ENCODE measurements at places on chromosomes 5 and 9.
A peak's percentile ranks its signal among the peaks of the same experiment; 100 is the strongest.

DNA sequence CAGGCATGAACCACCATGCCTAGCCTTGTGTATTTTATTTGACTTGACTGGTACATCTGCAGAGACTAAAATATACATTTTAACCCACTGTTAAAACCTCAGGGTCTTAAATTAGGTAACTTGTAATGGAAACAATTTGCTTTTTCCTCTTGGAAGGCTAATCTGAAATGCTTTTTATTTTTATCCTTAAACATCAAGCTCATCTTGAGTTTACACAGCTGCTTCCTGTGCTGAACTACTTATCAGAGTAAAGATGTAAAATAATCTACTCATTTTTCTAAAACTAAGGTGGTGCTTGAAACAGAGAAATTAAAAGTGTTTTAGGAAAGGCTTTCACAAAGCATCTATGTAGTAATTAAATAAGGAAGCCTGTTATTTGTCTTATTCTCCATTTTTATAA is 144.1 kb downstream of the ENTREP1 start:
- no peak for DNase-seq

GRCh38 chr5:171580502-171581265 is 161.2 kb downstream of the FGF18 start:
- DNase-seq, result no peak

GRCh38 chr5:160097991-160098390 is 21.3 kb downstream of the PWWP2A start:
- no peak for DNase-seq

DNA sequence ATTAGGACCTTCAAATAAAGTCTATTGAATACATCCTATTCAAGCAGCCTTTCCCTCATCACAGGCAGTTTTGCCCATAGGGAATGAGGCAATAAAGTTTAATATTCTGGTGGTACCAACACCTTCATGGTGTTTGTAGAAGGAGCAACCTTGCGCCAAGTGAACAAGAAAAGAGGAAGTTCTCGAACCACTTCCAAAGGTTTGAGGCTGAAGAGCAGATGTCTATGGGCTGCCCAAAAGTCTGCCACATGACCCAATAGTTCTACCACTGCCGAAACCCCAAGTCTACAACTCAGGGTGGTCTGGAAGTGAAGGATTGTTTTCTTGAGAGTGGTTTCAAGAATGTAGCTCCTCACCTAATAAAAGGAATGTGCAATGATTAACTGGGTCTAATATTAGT is 123.1 kb downstream of the NPR3 start:
- DNase-seq, result no peak

- DNase-seq, result no peak
Observed at GRCh38 chr9:76943054-76943453, 37.1 kb upstream of the PRUNE2 start.

DNA sequence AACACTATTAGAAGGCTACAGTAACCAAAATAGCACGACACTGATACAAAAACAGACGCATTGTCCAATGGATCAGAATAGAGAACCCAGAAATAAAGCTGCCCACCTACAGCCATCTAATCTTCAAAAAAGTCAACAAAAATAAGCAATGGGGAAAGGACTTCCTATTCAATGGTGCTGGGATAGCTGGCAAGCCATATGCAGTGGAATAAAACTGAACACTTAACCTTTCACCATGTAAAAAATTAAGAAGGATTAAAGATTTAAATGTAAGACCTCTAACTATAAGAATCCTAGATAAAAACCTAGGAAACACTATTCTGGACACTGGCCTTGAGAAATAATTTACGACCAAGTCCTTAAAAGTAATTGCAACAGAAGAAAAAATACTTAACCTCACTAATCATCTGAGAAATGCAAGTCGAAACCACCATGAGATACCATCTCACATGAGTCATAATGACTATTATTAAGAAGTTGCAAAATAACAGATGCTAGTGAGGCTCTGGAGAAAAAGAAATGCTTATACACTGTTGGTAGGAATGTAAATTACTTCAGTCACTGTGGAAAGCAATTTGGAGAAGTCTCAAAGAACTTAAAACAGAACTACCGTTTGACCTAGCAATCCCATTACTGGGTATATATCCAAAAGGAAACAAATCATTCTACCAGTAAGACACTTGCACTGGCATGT is 203.3 kb upstream of the CDH9 start:
- no peak for DNase-seq

DNA sequence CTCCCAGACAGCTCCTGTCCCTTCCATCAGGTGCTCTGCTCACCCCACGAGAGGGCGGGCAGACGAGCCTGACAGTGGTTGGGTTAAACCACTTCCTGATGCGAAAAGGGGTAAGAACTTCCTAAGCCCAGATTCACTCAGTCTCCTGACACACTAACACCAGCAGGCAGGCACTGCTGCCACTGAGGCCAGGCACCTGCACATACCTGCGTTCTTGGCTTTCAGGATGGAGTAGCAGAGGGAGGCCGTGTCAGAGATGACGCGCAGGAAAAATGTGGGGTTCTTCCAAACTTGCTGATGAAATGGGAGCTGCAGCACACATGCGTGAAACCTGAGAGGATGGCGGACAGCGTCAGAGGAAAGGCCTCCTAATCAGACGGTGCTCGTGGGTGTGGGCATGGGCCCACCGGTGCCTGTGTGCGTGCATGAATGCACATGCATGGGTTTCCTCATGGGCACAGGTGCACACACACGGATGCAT is 29.9 kb downstream of the SLC6A18 start:
- peak; percentile 15 for DNase-seq

- no peak for DNase-seq
Observed at GRCh38 chr9:85897848-85898247, 43.1 kb upstream of the NAA35 start.

GRCh38 chr9:77978086-77978781 is 53.4 kb downstream of the GNAQ start:
- DNase-seq, result no peak

- no peak for DNase-seq
Observed at GRCh38 chr9:111986035-111986556, 89.5 kb downstream of the UGCG start.

DNA sequence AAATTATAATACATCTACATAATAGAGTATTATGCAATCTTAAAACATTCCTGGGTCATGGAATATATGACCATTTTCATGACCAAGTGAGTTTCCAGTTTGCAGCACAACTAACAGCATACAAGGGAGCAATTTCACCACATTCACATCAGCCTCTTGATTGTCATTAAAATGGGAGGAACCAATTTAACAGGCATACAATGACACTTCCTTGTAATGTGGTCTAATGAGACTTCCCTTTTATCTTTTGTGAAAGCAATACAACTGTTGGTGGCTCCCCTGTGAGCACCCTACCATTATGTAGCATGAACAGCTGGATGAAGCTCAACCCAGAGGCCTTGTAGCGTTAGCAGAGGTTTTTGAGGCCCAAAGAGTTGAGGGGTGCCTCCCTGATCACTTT is 13.6 kb upstream of the TMOD1 start:
- no peak for DNase-seq

GRCh38 chr5:77852514-77853352 is 76.6 kb upstream of the TBCA start:
- DNase-seq, result no peak

DNA sequence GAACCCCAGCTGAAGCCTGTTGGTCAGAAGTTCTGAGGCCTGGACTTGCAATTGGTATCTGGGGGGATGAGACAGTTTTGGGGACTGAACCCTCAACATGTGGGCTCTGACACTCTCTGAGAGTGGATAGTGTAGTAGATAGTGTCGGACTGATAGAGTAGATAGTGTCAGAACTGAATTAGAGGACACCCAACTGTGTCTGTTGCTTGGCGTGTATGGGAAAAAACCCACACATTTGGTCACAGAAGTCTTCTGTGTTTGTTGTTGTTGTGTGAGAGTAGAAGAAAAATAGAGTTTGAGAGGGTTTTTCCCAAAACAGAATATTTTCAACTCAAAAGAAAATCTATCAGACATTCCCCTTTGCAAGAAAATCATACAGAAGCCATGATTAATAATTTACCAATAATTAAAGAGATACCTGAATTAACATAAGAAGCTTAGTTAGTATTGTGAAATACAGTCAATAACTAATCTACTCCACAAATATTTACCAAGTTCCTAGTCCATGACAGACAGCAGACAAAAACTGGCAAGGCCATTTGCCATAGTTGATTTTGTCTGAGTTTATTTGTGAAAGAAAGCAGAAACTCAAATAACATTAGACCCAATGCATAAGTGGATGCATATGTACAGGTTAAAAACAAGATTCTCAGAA is 170.9 kb downstream of the CTNND2 start:
- no peak for DNase-seq

DNA sequence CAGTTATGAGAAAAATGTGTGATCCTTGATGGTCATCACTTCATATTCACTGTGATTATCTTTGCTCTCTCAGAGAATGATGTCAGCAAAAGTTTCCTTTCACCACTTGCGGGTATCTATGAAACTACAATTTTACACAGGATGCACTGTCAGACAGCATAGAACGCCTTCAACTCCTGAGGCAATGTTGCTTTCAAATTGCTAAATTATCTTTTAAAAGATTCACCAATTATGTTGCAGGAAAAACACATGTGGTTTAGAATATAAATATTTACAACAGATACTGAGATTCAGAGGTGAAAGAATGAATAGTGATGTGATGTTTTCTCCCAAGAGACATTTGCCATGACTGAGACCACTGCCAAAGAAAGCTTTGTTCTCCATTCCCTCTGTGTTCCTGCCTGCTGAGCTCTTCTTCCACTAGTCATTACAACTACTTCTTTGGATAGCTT is 879.8 kb upstream of the DMAC1 start:
- no peak for DNase-seq

GRCh38 chr5:150092159-150092787 is 5.9 kb upstream of the CSF1R start:
- no peak for DNase-seq

DNA sequence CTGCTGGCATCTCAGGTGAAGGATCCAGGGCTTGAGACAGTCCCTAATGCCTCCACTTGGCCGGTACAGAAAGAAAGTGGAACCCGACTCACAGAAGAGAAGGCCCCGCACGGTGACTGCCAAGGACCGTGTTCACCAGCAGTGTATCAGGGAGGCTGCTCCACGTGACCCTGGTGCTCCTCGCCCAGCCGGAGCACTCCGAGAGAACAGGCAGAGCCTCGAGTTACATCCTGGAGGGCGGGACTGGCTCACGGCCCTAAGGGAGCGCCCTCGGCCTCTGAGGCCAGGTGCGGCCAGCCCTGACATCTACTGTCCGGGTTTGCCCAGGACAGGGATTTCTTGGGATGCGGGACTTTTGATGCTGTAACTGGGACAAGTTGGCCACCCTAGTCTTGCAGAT is 104.0 kb upstream of the SARDH start:
- no peak for DNase-seq

GRCh38 chr5:169695919-169696490 is 58.9 kb downstream of the DOCK2 start:
- DNase-seq, result no peak

DNA sequence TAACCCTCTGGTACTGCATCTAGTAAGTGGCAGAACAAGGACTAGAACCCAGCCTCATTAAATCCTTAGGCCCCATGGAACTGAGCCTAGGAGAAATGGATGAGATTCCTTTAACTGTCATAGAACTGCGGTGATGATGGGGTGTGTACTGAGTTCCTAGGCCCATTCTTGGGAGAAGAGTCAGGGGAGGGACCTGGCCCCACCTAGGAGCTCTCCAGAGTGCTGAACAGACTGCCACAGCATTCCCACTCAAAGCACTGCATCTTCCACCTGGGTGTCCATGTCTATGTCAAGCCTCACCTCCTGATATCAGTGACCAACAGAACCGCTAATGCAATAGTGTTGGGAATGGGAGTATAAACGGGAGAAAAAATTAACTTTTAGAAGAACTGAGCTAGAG is 36.6 kb downstream of the TTLL11 start:
- no peak for DNase-seq

DNA sequence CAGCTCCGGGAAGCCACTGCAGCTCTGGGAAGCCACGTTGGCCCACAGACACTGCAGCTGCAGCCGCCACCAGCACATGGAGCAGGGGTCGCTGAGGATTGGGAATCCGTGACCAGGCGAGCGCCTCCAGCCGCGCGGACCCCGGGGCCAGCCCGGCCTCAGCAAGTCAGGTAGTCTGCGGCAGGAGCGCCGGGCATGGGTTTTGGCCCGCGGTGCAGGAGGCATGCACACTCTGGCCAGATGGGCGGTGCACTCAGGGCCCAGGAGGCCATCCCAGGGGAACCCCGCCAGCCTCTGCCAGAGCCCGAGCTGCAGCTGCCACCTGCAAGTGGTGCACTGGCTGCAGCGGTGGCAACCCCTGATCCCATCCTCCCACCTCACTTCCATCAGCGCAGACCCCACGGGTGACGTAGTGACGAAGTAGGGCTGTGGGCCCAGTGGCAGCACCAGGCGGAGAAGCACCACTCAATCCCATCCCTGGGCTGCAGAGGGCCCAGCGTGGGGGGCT is 368.3 kb upstream of the SPATA31A5 start:
- no peak for DNase-seq

GRCh38 chr9:122579874-122580273 is 3.3 kb downstream of the OR1L8 start:
- no peak for DNase-seq

- DNase-seq, result no peak
Observed at GRCh38 chr9:122265149-122265915, 650 bp downstream of the MRRF start.

- no peak for DNase-seq
Observed at GRCh38 chr5:178335302-178336030, 102.9 kb upstream of the PHYKPL start.

- DNase-seq, result no peak
Observed at GRCh38 chr9:131418143-131419025, 24.5 kb downstream of the PRRC2B start.

DNA sequence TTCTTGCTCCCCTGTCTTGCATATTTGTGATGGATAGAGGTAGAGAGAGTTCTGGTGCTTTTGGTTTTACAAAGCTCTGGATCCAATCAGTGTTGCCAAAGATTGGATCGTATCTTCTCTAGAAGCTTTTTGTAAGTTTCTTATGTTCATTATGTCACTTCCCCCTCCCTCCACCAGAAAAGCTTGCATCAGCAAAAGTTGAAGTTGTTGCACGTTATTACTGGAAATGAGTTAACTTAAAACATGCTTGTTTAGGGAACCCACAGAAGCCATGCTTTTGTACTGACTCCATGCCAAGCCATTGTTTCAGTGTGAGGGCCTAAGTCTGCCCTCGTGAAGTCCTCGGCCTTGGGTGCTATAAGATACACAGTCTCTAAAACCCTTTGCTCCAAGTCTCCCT is 186.5 kb downstream of the ERCC6L2 start:
- DNase-seq, result no peak

All from activated CD8-positive, alpha-beta memory T cell treated with anti-CD3 and anti-CD28 coated beads for 1 hour (primary cell).